ENCODE measurements at places on chromosomes 4 and X. TPM values are rescaled to one million over a fixed set of nuclear protein-coding genes. Genes with fewer than 3 reads are reported as not detected.
A peak's percentile ranks its signal among the peaks of the same experiment; 100 is the strongest.

TLR10 gene
- 0.25 TPM for total RNA-seq

PLXNA3 gene
- 64.1 TPM for total RNA-seq

VGLL1 gene
- total RNA-seq, result not detected

PKD2 gene
- 9.5 TPM for total RNA-seq

LUZP4 gene
- not detected for total RNA-seq

ZNF711 gene
- 0.34 TPM for total RNA-seq

RIPPLY1 gene
- not detected for total RNA-seq

GRCh38 chr4:180852738-180853137, 1390.5 kb upstream of the TENM3 start:
- no peaks in the 10 kb centered on the region for H3K36me3 ChIP-seq
- DNase-seq, result no peak
- no peak overlapping the region for H3K4me3 ChIP-seq

- no peak overlapping the region for H3K27ac ChIP-seq
- H3K36me3 ChIP-seq, result no peaks in the 10 kb centered on the region
- H3K27me3 ChIP-seq, result no peaks in the 10 kb centered on the region
- no peaks in the 10 kb centered on the region for H3K4me1 ChIP-seq
- H3K4me3 ChIP-seq, result no peak overlapping the region
- no peak for DNase-seq
Observed at GRCh38 chrX:44637282-44637681, 94.6 kb upstream of the FUNDC1 start.

- no peaks in the 10 kb centered on the region for H3K4me1 ChIP-seq
- H3K27ac ChIP-seq, result no peak overlapping the region
- no peak overlapping the region for H3K4me3 ChIP-seq
- H3K27me3 ChIP-seq, result no peaks in the 10 kb centered on the region
- DNase-seq, result no peak
Observed at GRCh38 chrX:88146577-88146976, 600.4 kb upstream of the CPXCR1 start.

GRCh38 chr4:164138521-164138920, 615.4 kb upstream of the SMIM31 start:
- H3K36me3 ChIP-seq, result no peaks in the 10 kb centered on the region
- no peaks in the 10 kb centered on the region for H3K27me3 ChIP-seq
- DNase-seq, result no peak
- no peaks in the 10 kb centered on the region for H3K4me1 ChIP-seq

GRCh38 chrX:125378770-125379169, 59.1 kb downstream of the TEX13C start:
- no peaks in the 10 kb centered on the region for H3K4me1 ChIP-seq
- no peak overlapping the region for H3K4me3 ChIP-seq
- no peak overlapping the region for H3K27ac ChIP-seq

DNA sequence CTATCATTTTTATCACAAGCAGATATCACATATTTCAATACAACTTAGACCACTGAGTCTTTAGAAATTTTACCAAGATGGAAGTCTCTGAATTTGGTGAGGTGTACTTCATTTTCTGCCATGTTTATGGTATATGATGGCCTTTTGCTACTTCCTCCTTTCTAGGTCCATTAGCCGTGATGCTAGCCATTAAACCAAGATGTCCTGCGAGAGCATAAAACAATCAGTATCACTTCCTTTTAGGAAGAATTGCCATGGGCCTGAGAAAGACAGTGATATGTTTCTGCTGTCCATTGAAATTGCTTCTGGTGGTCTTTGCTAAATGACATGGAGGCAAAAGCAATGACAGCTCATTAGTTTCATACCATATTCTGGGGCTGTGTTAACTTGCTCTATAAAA, 1851.7 kb upstream of the IGFBP7 start:
- no peaks in the 10 kb centered on the region for H3K27me3 ChIP-seq
- H3K36me3 ChIP-seq, result no peaks in the 10 kb centered on the region
- H3K27ac ChIP-seq, result no peak overlapping the region
- no peak overlapping the region for H3K4me3 ChIP-seq
- DNase-seq, result no peak

- H3K4me3 ChIP-seq, result no peak overlapping the region
- H3K4me1 ChIP-seq, result no peaks in the 10 kb centered on the region
- DNase-seq, result no peak
- no peak overlapping the region for H3K27ac ChIP-seq
Observed at GRCh38 chr4:35500812-35501211, 743.5 kb downstream of the ARAP2 start.

DNA sequence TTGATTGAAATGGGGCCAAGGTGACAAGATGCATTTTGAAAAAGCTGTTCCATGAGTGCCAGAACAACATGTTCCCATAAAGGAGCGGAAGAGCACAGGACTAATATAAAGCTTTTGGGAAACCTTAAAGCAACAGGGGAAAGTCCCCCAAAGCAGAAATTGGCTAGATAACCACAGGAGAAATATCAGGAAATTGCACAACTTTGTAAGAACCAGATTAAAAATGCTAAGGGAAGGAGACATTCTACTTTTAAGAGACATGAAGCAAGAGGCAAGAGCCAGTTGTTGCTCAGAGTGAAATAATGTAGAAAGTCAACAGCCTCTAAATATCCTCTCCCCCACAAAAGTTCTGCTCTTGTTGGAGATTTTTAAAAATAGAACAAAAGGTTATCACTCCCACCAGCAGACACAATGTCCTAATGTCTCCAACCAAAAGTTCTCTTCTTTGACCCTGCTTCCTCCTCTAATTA, 85.2 kb upstream of the LNX1 start:
- peaks cover 9% of the 10 kb centered on the region for H3K27me3 ChIP-seq
- H3K4me1 ChIP-seq, result no peaks in the 10 kb centered on the region
- no peak overlapping the region for H3K4me3 ChIP-seq
- H3K36me3 ChIP-seq, result no peaks in the 10 kb centered on the region

- no peak overlapping the region for H3K4me3 ChIP-seq
- no peaks in the 10 kb centered on the region for H3K27me3 ChIP-seq
- H3K27ac ChIP-seq, result no peak overlapping the region
- H3K4me1 ChIP-seq, result no peaks in the 10 kb centered on the region
- H3K36me3 ChIP-seq, result no peaks in the 10 kb centered on the region
Observed at GRCh38 chrX:136395271-136395670, 92.5 kb upstream of the BRS3 start.

- no peak overlapping the region for H3K27ac ChIP-seq
- H3K4me3 ChIP-seq, result no peak overlapping the region
- H3K4me1 ChIP-seq, result no peaks in the 10 kb centered on the region
- no peaks in the 10 kb centered on the region for H3K27me3 ChIP-seq
- DNase-seq, result no peak
Observed at GRCh38 chr4:66572949-66573348, 902.7 kb upstream of the EPHA5 start.

DNA sequence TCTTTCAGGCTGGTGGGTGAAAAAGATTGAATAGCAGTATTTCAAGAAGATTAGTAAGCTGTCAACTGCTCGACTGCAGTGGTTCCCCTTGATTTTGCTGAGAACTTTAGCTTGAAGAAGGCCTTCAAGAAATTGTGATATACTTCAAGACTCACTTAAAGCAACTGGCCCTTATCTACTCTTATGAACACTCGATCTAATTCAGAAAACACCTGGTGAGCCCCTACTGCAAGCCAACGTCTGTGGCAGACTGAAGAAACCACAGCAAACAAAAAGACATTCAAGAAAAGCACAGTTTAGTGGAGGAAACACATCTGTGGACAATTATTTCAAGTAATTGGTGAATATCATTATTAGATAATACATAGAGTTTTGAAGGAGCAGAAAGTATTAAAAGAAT, 119.0 kb downstream of the INPP4B start:
- H3K4me3 ChIP-seq, result no peak overlapping the region
- no peak overlapping the region for H3K27ac ChIP-seq
- no peaks in the 10 kb centered on the region for H3K36me3 ChIP-seq

DNA sequence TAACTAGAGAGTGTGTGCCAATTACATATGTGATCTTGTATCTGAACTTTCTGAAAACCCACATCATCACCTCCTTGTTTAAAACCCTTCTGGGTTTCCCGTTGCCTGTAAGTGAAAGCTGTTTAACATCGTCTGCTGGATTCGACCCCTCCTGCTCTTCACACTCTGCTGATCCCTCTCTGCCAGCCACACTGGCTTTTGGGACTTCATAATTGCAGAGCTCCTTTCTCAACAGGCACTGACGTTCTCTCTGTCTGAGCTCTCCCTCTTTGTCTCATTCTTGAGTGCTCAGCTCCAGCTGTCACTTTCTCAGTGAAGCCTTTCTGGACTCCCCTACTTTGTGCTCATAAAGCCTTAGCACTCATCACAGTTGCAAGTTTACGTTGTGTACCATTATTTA, 153.9 kb downstream of the CEP135 start:
- no peak overlapping the region for H3K27ac ChIP-seq
- no peak overlapping the region for H3K4me3 ChIP-seq
- DNase-seq, result no peak
- peaks cover 4% of the 10 kb centered on the region for H3K27me3 ChIP-seq
- H3K4me1 ChIP-seq, result no peaks in the 10 kb centered on the region

DNA sequence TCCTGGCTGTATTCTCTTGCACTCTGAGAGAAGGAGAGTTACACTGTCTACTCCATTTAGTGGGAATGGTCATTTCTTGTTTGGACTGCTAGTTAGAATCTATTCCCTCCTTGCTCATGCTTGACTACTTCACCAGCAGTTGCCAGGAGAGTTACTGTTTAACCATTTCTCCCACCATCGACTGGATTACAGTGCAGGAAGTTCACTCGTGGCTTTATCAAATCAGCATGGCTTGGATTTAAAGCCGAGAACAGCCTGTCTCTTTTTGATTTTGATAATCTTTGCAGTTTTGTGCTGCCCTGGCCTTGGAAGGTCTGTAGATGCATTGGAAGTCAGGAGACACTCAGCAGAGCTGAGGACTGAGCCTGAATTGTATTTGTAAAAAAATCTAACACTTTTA, 3.2 kb downstream of the GBA3 start:
- H3K27ac ChIP-seq, result no peak overlapping the region
- DNase-seq, result no peak
- H3K4me1 ChIP-seq, result no peaks in the 10 kb centered on the region
- no peak overlapping the region for H3K4me3 ChIP-seq
- H3K36me3 ChIP-seq, result no peaks in the 10 kb centered on the region

GRCh38 chrX:96835660-96836289, 47.9 kb upstream of the RPA4 start:
- H3K36me3 ChIP-seq, result no peaks in the 10 kb centered on the region
- H3K27ac ChIP-seq, result no peak overlapping the region
- no peaks in the 10 kb centered on the region for H3K4me1 ChIP-seq

DNA sequence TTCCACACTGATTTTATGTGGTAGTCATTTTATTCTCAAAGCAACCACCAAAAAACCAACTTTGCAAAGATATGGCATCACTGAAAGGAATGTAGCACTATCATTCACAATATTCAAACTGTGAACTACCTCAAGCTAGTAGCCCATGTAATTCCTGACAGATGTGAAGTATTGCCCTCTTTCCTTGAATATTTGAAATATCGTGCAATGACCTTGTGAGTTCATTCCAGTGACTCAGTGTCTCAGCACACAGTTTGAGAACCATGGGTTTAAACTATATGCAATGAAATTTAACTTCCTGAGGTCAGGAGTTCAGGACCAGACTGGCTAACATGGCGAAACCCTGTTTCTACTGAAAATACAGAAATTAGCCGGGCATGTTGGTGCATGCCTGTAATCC, 20.9 kb upstream of the IQCM start:
- no peak overlapping the region for H3K4me3 ChIP-seq
- no peak overlapping the region for H3K27ac ChIP-seq
- no peaks in the 10 kb centered on the region for H3K36me3 ChIP-seq
- no peaks in the 10 kb centered on the region for H3K4me1 ChIP-seq
- no peak for DNase-seq

- no peak for DNase-seq
- H3K36me3 ChIP-seq, result no peaks in the 10 kb centered on the region
- H3K4me3 ChIP-seq, result no peak overlapping the region
- H3K4me1 ChIP-seq, result no peaks in the 10 kb centered on the region
- H3K27ac ChIP-seq, result no peak overlapping the region
- H3K27me3 ChIP-seq, result no peaks in the 10 kb centered on the region
Observed at GRCh38 chr4:33302321-33302720, 2582.2 kb downstream of the PCDH7 start.

GRCh38 chr4:78057600-78058550, 752 bp downstream of the FRAS1 start:
- peaks cover 56% of the 10 kb centered on the region for H3K27me3 ChIP-seq
- H3K36me3 ChIP-seq, result no peaks in the 10 kb centered on the region
- H3K27ac ChIP-seq, result no peak overlapping the region
- DNase-seq, result peak; percentile 63
- peaks cover 22% of the 10 kb centered on the region for H3K4me1 ChIP-seq

GRCh38 chr4:81237791-81238190, 22.8 kb upstream of the PRKG2 start:
- peaks cover 5% of the 10 kb centered on the region for H3K27me3 ChIP-seq
- H3K4me3 ChIP-seq, result no peak overlapping the region
- H3K4me1 ChIP-seq, result no peaks in the 10 kb centered on the region
- H3K36me3 ChIP-seq, result no peaks in the 10 kb centered on the region
- H3K27ac ChIP-seq, result no peak overlapping the region
- DNase-seq, result no peak

GRCh38 chrX:13955975-13956374, 73.7 kb downstream of the GEMIN8 start:
- no peaks in the 10 kb centered on the region for H3K27me3 ChIP-seq
- no peaks in the 10 kb centered on the region for H3K36me3 ChIP-seq
- H3K27ac ChIP-seq, result no peak overlapping the region

DNA sequence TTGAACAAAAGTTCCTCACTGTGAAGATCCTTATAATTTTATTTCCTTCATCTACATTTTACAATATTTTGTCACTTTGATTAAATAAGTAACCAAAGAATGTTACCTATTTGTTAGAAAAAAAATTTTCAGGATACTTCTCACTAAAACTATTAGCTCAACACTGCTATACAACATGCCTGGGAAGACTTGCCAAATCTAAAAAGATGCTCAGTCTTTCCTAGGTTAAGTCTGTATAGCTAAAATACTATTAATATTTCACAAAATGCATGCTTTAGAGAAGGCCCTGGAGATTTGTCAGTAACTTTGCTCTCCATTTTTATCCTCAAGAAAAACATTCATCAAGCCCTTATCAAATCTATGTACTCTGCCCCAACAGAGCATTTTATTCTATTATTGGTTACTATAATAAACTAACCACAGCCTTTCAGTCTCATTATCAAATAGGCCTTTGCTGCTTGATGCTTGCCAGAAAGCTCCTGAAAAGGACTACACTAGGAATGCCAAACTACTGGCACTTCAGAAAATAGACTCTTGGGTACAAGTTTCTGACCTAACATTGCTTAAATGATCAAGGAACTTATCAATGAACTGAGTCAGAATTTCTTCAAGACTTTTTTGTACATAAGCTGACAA, 17.7 kb downstream of the NEK1 start:
- H3K36me3 ChIP-seq, result peaks cover 7% of the 10 kb centered on the region
- H3K27ac ChIP-seq, result no peak overlapping the region
- peaks cover 4% of the 10 kb centered on the region for H3K4me1 ChIP-seq
- no peak for DNase-seq
- no peak overlapping the region for H3K4me3 ChIP-seq

GRCh38 chr4:74097631-74098426, 1.2 kb downstream of the CXCL2 start:
- H3K4me3 ChIP-seq, result peak overlapping the region; percentile 60
- peaks cover 57% of the 10 kb centered on the region for H3K27me3 ChIP-seq
- peaks cover 6% of the 10 kb centered on the region for H3K4me1 ChIP-seq
- no peaks in the 10 kb centered on the region for H3K36me3 ChIP-seq
- H3K27ac ChIP-seq, result no peak overlapping the region
